ENCODE measurements at places on chromosomes 7 and 10. TPM values are rescaled to one million over a fixed set of nuclear protein-coding genes. Genes with fewer than 3 reads are reported as not detected.

Gene EPO
- total RNA-seq: not detected

Gene AGR2
- not detected for total RNA-seq

Gene CUZD1
- 0.57 TPM for total RNA-seq

Gene TRIM74
- 1.9 TPM for total RNA-seq

Gene SDHAF3
- 5.2 TPM for total RNA-seq

Gene IKZF1
- total RNA-seq: 14.2 TPM

Gene DLX6
- not detected for total RNA-seq

Gene CAMK2B
- 2.1 TPM for total RNA-seq

Gene TRIM73
- total RNA-seq: 9.0 TPM

Gene SLC18A2
- not detected for total RNA-seq

Gene LOXL4
- total RNA-seq: 2.3 TPM

Gene UTF1
- total RNA-seq: not detected

Gene FAM20C
- total RNA-seq: 57.9 TPM

Gene WDR86
- 7.0 TPM for total RNA-seq

Gene LIPN
- not detected for total RNA-seq
